Lung microvascular endothelial cell (primary cell): ENCODE measurements at places on chromosomes 6 and 20. TPM values are rescaled to one million over a fixed set of nuclear protein-coding genes. Genes with fewer than 3 reads are reported as not detected.
A peak's percentile ranks its signal among the peaks of the same experiment; 100 is the strongest.

- DNase-seq, result no peak
Measured at GRCh38 chr6:109579361-109579760, 96.3 kb upstream of the ZBTB24 start.

GRCh38 chr6:209432-210103 lies 82.7 kb upstream of the DUSP22 start:
- no peak for DNase-seq

FKBP1C gene
- total RNA-seq, result 1.7 and 3.4 TPM in 2 replicates

KHDC1L gene
- total RNA-seq, result not detected in 2 replicates

DNA sequence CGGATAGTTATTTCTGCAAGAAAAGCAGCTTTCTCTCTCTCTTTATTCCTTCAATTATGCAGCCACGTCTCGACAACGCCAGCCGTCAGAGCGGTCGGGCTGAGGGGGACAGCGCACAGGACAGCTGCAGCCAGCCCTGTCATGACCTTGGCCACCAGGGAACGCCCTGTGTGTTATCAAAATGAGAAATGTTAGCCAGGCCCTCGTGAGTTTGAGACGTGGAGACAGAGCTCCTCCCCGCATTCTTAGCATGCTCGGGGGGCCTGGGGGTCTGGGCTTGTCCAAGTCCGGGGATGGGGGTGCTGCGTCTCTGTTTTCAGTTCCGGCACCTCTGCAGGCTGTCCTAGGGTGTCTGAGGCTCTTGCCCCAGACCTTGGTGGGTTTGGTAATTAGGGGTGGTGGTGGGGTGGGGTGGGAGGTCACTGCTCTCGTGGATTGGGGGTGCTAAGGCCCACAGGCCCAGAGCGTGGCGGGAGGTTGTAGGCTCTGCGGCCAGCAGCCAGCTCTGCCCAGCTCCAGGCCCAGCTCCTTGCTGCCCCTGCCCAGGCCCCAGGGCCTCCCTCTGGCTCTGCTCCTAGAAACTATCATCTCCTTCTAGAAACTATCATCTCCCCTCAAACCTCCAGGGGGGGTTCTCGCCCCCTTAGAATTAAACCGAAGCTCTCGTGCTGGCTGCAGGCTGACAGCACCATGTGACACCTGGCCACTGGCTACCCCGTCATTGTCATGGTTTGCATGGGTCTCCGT lies 54.3 kb upstream of the GATA5 start:
- DNase-seq, result no peak

SERPINB1 gene
- 3.8 and 21.8 TPM in 2 replicates for total RNA-seq

DNA sequence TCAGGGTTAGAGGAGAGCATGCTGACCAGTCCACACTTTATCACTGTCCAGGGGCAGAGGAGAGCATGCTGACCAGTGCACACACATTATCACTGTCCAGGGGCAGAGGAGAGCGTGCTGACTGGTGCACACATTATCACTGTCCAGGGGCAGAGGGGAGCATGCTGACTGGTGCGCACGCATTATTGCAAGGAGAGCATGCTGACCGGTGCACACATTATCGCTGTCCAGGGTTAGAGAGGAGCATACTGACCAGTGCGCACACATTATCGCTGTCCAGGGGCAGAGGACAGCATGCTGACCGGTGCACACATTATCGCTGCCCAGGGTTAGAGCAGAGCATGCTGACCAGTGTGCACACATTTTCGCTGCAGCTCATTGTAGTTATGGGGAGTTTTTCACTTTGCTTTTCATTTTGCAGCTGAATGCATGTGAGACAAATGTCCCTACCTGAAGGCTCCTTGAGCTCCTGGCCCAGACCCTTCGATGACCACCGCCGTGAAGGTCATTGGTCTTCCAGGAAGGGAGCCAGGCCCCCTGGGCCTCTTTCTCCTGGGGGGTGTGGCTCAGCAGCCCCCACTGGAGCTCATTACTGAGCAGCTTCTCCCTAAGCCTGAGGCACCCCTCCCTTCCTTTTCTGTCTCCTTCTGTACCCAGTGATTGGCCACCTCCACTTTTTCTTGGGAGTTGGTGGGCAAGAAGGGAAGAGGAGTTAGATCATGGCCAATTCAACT lies 178.8 kb upstream of the AFDN start:
- peak; percentile 21 for DNase-seq

DNA sequence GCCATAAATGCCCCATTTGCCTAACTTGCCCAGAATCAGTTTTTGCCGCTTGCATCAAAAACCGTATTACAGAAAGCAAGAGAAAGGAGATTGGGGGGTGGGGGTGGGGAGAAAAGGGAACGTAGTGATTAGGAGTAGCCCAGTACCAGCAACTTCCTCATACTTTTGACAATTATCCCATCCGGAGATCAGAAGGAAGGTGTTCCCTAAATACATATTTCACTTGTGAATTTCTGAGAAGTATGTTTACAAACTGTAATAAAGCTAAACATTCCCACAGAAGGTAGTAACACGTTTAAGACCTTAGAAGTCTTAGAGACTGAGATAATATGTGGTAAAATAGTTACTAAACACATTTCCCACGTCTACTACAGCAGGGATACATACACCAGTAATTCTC lies 14.5 kb downstream of the PREP start:
- no peak for DNase-seq

APCDD1L gene
- total RNA-seq, result under 0.01 TPM in 1 of 2 replicates, not detected in the other

DNA sequence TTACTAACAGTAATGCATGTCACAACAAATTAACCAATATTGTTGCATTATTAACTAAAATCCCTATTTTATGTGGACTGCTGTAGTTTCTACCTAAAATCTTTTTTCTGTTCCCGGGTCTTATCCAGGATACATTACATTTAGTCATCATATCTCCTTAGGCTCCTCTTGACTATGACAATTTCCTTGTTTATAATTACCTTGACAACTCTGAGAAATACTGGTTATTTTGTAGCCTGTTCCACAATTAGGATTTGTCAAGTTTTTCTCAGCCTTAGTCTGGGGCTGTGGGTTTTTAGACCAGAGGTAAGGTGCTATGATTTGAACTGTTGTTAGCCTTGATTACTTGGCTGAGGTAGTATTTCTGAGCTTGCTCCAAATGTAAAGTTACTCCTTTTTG lies 3.7 kb downstream of the FBXO5 start:
- DNase-seq, result no peak

- DNase-seq, result no peak
Measured at GRCh38 chr6:38159596-38159995, 340.1 kb downstream of the ZFAND3 start.

DNA sequence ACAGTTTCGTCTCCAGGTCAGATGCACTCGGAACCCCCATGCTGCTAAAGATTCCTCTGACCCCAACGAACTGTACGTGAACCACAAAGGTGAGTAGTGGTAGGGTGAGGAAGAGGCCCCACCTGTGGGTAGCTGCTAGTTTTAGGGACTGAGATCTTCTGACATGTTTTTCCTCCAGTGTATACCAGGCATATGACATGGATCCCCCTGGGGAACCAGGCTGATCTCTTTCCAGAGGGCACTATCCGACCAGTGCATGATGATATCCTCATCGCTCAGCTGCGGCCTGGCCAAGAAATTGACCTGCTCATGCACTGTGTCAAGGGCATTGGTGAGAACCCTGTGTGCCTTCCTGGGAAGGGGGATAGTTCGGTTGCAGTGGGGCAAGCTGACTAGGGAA lies 3.2 kb downstream of the POLR1C start:
- no peak for DNase-seq

CRISP3 gene
- not detected in 2 replicates for total RNA-seq

TXLNB gene
- 0.40 and 0.44 TPM in 2 replicates for total RNA-seq

HRH3 gene
- not detected in 2 replicates for total RNA-seq

CCM2L gene
- total RNA-seq, result 16.3 and 24.2 TPM in 2 replicates

RIMS1 gene
- total RNA-seq, result 25.7 and 51.8 TPM in 2 replicates

ACOT13 gene
- total RNA-seq, result 3.2 and 3.9 TPM in 2 replicates

TMEM74B gene
- total RNA-seq, result under 0.01 and 0.44 TPM in 2 replicates
